ENCODE measurements at places on chromosomes 16 and 17.

DNA sequence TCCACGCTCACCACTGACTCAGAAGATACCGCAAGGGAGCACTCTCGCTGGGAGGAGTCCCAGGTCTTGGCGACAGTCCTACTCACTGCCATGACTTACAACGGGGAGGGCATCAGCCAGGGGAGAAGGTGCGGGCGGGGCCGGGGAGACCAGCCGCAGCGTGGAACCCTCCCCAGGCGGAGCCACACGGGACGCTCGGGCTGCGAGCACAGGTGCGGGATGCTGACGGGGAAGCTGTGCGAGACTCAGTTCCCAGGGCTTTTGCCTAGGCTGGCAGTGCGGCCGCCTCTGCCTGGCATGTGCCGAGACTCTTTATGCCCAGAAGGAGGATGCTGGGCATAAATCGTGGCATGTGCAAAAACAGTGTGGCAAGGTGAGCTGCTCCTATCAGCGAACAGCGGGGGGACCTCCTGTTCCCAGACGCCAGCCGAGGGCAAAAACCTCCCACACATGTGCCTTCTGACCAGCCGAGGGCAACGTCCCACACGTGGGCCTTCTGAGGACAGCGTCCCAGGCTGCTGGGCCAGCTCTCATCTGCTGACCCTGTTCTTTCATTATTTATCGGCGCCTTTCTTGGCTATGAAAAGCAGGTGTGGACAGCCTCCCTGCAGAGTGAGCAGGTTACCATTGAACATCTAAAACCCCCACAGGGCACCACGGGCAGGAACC, 6.1 kb downstream of the GALNS start:
- DNase-seq, result no peak

- peak; percentile 48 for DNase-seq
These were observed 833 bp downstream of the WSCD1 start for GRCh38 chr17:6070913-6071511.

DNA sequence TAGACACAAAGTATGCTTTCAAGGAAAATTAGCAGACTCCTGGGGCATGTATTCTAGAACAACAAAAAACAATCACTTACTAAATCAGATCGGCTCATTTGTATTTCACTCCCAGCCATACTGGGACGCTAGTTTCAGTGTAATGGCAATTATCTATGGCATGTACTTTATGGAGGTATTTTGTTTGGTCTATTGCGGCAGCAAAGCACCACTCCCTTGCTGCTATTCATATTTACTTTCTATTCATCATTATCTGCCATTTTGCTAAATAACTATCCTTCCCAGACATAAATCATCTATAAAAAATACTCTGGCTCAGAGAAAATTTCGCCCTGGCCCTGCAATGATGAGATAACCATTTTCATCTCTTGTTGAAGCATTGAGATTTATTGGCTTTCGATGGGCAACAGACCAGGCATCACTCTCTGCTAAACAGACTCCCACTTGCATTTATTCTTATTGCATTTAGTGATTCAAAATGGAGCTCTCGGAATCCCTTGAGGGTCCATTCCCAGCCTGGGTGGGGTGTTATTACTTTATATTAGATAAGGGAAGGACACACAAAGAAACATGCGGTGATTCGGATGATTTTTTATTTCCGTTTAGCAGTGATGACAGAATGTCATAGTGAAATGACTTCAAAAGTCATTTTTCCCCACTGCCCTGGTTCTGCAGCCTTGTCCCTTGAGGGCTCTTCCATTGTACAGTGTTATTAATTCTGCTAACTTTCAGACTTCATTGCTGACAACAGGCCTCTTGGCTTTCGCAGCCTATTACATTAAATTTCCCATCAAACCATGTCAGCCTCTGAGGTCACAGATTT, 225.8 kb downstream of the IRX3 start:
- no peak for DNase-seq

DNA sequence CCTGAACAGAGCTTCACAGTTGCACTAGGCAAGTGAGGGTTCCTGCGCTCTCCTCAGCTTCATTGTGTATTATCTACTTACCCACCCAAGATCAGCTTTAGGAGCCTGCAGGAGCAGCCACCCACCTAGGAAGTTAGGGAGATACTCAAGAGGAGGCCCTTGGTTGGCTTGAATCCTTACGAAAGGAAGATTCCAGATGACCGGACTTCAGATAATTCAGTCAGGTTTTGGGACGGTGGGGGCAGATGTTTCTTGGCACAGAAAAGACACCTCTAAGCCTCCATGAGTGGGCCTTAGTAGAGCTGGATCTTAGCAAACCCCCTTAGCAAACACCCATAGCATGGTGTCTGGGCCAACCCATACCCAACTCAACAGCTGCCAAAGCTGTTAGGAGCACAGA, 2.4 kb upstream of the CBFB start:
- DNase-seq, result no peak

GRCh38 chr17:15134363-15134762, 130.8 kb downstream of the PMP22 start:
- DNase-seq, result no peak

GRCh38 chr17:28406473-28406814, 432 bp upstream of the SLC46A1 start:
- peak; percentile 52 for DNase-seq

GRCh38 chr17:46896991-46897390, 26.0 kb upstream of the GOSR2 start:
- no peak for DNase-seq
